ENCODE measurements at places on chromosomes 1 and 21. TPM values are rescaled to one million over a fixed set of nuclear protein-coding genes. Genes with fewer than 3 reads are reported as not detected.
A peak's percentile ranks its signal among the peaks of the same experiment; 100 is the strongest.

The TPRG1L gene
- total RNA-seq: 45.6 TPM

The RGL1 gene
- total RNA-seq: 34.0 TPM

The DPH5 gene
- 18.6 TPM for total RNA-seq

The S100A9 gene
- 525 TPM for total RNA-seq

The THEM5 gene
- not detected for total RNA-seq

The C1orf167 gene
- total RNA-seq: 2.3 TPM

The OPTC gene
- not detected for total RNA-seq

The CNN3 gene
- 385 TPM for total RNA-seq

The EVI5 gene
- total RNA-seq: 47.4 TPM

The NEXN gene
- 111 TPM for total RNA-seq

The SIK1 gene
- total RNA-seq: 34.9 TPM

The OR6K3 gene
- not detected for total RNA-seq

GRCh38 chr1:1349256-1350012 lies at the start of gene DVL1:
DVL1 (minus strand) TSS chr1:1349418; CDS start chr1:1349065, 353 bp downstream.
- DNase-seq: no peak

DNA sequence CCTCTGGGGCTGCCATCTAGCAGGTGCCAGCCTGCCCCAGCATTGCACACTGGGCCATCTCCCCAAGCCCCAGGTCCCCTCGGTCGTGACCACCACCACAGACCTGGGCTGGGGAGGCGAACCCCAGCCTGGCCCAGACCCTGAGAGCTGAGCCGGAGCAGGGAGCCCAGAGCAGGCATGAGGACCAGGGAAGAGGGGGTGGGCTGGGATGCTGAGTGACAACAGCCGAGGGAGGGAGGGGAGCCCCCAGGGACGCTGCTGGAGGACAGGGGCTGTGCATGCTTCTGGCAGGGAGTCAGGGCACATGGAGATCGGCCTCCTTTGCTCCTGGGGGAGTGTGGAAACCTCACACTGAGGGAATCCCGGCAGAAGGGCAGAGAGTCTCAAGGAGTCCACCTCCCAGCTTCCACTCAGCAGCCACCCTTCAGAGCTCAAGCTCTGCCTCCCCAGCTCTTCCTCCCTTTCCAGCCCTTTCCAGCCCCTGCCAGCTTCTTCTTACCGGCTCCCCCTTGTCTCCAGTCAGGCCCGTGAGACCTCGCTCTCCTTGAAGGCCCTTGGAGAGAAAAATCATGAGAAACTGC lies 23.7 kb upstream of the PEF1 start:
- no peak for DNase-seq

- DNase-seq: no peak
These were observed 69.8 kb upstream of the ATP5PO start for GRCh38 chr21:33985117-33986050.

DNA sequence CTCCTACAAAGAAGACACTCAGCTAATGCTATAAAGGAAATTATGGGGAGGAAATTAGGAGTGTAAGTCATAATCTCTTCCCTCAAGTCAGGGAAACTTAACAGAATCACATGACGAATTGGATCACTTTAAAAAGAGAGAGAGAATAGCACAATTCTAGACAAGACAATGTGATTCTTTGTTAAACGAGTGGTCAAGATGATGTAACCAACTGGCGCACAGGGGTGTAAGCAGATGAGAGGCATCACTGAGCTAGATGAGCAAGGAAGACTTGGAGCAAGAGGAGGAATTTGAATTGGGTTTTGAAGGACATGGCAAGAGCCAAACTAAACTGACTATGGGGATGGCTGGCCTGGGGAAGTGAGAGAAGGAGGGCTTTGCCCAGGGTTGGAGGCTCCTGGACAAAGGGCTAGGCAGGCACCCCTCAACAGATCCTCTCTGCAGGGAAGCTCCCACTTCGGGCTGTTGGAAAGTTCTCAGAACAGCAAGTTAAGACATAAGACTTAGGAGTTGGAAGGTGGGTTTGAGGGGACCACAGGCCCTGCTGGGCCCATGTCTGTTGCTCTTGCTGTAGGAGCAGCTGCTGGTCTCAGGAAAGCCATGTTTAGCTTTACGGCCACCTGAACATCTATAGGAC lies 123.9 kb upstream of the GRIK3 start:
- DNase-seq: no peak

- DNase-seq: no peak
These were observed 64.5 kb upstream of the PRRC2C start for GRCh38 chr1:171420810-171421209.

DNA sequence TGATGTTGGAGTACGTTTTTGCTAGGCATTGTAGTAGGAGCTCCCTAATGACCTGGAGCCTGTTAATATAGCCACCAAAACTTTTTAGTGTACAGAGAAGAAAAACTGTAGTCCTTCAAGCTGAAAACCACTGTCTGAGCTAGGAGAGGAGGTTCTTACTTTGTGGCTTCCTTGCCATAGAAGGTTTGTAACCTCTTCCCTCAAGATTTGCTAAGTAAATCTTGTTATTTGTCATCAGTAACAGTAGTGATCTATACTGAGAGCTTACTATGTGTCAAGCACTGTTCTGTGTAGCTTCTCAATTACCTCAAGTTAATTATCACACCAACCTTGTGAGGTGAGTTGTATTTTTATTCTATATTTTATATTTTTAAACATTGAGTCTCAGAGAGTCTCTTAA lies 21.2 kb upstream of the LRRC8C start:
- no peak for DNase-seq

DNA sequence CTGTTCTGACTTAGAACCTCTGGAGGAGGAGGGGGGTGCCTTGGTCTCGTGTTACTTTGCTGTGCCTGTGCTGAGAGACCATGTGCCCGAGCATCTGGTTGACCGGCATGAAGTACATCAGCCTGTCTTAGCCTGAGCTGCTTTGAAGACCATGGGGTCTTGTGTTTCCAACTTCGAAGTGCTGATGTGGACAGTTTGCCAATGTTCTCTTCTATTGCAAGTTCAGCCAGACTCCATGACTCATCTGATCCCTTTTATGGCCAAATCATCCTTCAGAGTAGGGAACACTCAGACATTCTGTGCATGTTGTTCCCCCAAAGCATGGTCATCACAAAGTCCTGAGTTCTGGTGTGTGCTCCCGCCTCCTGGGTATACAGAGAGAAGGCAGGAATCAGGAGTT lies 6.0 kb upstream of the PLA2G2C start:
- DNase-seq: no peak

DNA sequence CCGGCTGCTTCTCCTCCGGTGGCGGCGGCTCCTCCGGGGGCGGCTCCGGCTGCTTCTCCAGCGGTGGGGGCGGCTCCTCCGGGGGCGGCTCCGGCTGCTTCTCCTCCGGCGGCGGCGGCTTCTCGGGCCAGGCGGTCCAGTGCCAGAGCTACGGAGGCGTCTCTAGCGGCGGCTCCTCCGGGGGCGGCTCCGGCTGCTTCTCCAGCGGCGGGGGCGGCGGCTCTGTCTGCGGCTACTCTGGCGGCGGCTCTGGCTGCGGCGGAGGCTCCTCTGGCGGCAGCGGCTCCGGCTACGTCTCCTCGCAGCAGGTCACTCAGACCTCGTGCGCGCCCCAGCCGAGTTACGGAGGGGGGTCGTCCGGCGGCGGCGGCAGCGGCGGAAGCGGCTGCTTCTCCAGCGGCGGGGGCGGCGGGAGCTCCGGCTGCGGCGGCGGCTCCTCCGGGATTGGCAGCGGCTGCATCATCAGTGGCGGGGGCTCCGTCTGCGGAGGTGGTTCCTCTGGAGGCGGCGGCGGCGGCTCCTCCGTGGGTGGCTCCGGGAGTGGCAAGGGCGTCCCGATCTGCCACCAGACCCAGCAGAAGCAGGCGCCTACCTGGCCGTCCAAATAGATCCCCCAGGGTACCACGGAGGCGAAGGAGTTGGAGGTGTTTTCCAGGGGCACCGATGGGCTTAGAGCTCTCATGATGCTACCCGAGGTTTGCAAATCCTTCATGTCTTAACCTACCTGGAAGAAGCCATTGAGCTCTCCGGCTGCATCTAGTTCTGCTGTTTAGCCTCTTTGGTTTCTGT lies 2.0 kb downstream of the LORICRIN start:
- DNase-seq: peak; percentile 83

- DNase-seq: no peak
These were observed 38.9 kb upstream of the CDC14A start for GRCh38 chr1:100313382-100313781.

GRCh38 chr1:118290571-118290970 lies 105.5 kb upstream of the SPAG17 start:
- no peak for DNase-seq

DNA sequence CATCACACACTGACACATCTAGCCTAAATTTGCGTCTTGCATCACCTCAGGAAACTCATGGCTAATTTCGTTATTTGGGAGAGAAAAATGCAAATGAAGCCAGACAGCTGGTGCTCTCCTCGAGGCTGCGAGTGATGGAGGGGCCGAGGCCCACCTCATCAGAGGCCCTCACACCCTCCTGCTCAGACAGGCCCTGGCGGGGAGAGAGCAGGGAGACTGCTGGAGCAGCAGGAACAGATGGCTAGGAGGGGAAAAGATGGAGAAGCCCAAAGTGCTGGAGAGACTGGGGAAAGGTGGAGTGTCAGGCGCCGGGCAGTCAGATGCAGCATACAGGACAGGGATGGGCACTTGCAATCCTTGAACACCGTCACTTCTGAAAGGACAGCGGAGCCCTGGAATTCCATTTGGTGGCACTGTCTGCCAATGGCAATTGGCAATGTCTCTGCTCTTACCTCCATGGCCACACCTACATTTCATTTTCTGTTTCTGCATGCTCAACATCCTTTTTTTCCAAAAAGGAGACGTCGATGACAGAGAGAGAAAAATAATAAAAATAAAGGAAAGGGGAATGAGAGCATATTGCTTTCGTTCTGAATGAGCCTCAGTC lies 286.2 kb downstream of the SPATA17 start:
- DNase-seq: no peak

- DNase-seq: no peak
These were observed 62.9 kb upstream of the SIM2 start for GRCh38 chr21:36636016-36636415.

GRCh38 chr1:184622136-184622823 lies 132.4 kb downstream of the EDEM3 start:
- DNase-seq: peak; percentile 92

DNA sequence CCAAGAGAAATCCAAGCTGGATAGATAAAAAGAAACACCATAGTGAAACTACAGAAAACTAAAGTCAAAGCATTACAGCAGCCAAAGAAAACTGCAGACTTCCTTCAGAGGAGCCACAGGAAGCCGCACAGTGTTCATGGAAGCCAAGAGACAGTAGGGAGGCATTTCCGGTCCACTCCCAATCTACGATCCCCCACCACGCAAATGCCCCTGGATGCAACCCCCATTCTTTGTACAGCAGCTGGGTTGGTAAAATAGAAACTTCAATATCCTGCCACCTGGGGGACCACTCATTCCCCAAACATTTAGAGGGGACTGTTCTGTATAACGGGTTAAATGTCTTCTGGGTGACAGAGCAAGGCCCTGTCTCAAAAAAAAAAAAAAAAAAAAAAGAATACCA lies 43.9 kb upstream of the TSPEAR start:
- DNase-seq: no peak

- DNase-seq: peak; percentile 91
These were observed 562 bp downstream of the MAP7D1 start for GRCh38 chr1:36156329-36157114.

- peak; percentile 82 for DNase-seq
These were observed 1.1 kb downstream of the ZSWIM5 start for GRCh38 chr1:45205011-45205909.

GRCh38 chr21:25733859-25734653 lies 648 bp downstream of the ATP5PF start:
- DNase-seq: no peak

DNA sequence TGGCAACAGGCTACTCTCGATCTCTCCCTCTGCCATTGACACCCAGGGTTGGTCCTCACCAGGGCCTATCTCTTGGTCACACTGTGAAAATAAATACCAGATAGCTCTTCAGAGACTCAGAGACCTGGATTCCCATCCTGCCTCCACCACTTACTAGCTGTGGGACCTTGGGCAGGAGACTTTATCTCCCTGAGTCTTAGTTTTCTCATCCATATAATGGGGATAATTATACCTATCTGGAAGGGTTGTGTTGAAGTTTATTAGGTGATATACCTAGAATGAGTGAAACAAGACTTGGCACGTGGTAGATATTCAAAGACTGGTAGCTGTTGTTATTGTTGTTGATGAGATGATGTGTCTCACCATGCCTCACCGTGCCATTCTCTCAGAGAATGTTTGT lies 7.4 kb downstream of the DMBX1 start:
- DNase-seq: no peak

GRCh38 chr1:50271968-50272578 lies 151.2 kb downstream of the DMRTA2 start:
- DNase-seq: no peak

- DNase-seq: no peak
These were observed 158.5 kb downstream of the RRAGC start for GRCh38 chr1:38701088-38701487.

- no peak for DNase-seq
These were observed 49.9 kb upstream of the GRIK1 start for GRCh38 chr21:29989634-29990234.

GRCh38 chr1:21823206-21823979 lies 11.3 kb downstream of the LDLRAD2 start:
- no peak for DNase-seq

DNA sequence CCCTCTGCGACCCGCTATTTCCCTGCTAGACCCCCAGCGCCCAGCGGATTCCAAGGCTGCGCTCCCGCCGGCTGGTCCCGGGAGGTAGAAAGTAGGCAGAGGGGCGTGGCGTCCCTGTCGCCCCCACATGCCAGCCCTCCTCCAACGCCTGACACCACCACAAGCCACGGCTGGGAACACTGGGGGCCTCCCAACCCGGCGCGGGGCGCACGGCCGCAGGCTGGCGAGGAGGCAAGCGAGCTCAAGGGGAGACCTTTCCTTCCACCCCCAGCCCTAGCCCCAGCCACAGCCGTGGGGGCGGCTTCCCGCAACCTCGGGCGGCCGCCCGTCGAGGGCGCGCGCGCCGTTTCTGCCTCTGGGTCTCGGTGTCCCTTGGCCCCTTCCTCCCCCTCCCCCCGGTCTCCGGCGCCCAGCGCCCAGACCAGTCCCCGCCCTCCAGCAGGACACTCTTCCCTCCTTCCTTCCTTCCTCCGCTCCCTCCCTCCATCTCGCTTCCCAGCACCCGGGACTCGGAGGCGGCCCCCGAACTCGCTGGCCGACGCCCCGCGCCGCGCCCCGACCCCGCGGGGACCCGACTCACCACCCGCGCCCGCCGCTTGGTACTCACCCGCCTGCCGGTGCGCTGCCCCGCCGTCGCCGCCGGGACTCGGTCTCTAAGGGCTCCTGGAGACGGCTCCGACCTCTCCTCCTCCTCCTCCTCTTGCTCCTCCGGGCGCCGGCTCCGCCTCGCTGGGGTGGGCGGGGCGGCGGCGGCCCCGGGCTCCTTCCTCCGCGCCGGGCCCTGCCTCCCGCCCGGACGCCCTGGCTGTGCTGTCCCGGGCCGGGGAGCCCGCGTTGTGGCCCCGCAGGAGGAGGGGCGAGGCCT lies at the start of gene GNG12:
Gene GNG12 (minus strand): TSS at position 731 of the 865 bp plus-strand sequence. CDS start 125,781 bp downstream, outside the sequence.
- peak; percentile 90 for DNase-seq

GRCh38 chr1:169707912-169708604 lies 3.4 kb downstream of the SELL start:
- DNase-seq: no peak

Measured in posterior vena cava (tissue), 2 donors.